ENCODE measurements at places on chromosomes 7 and 10. TPM values are rescaled to one million over a fixed set of nuclear protein-coding genes. Genes with fewer than 3 reads are reported as not detected.

The OR9A2 gene
- not detected for total RNA-seq

The OR2A42 gene
- not detected for total RNA-seq

The CYP2C19 gene
- not detected for total RNA-seq

The ABCC2 gene
- 0.17 TPM for total RNA-seq

The SLC26A5 gene
- not detected for total RNA-seq

The CALHM3 gene
- not detected for total RNA-seq

The OR2A1 gene
- under 0.01 TPM for total RNA-seq

The TEX36 gene
- total RNA-seq, result not detected

The CNTNAP2 gene
- under 0.01 TPM for total RNA-seq

The PANK1 gene
- total RNA-seq, result 6.1 TPM

The KAT6B gene
- 7.1 TPM for total RNA-seq

The TRPV5 gene
- total RNA-seq, result not detected

The CREB5 gene
- total RNA-seq, result 5.9 TPM

The RADIL gene
- total RNA-seq, result 2.2 TPM

The IGF2BP3 gene
- total RNA-seq, result 38.2 TPM

The CRPPA gene
- 0.74 TPM for total RNA-seq
